T-cell (primary cell): ENCODE measurements at places on chromosomes 1 and 21. TPM values are rescaled to one million over a fixed set of nuclear protein-coding genes. Genes with fewer than 3 reads are reported as not detected.

DNA sequence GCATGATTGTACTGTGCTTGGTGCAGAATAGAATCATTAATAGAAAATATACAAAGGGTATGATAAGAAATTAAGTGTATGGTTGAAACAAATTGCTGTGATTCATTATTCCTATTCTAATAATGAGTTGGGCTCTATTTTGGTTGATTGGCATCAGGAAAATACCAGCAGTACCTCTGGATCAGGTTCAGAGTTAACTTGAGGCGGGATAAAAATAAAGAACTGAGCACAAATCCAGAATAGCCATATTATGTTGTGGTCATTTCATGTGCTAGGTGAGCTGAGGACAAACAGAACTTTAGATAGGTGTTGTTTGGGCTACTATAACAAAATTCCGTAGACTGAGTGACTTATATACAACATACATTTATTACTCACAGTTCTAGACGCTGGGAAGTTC is 60.7 kb upstream of the GCLM start:
- no peaks in the 10 kb centered on the region for H3K36me3 ChIP-seq
- no peaks in the 10 kb centered on the region for H3K4me1 ChIP-seq
- no peak for DNase-seq
- H3K27ac ChIP-seq: no peak overlapping the region
- no peak overlapping the region for H3K4me3 ChIP-seq

DNA sequence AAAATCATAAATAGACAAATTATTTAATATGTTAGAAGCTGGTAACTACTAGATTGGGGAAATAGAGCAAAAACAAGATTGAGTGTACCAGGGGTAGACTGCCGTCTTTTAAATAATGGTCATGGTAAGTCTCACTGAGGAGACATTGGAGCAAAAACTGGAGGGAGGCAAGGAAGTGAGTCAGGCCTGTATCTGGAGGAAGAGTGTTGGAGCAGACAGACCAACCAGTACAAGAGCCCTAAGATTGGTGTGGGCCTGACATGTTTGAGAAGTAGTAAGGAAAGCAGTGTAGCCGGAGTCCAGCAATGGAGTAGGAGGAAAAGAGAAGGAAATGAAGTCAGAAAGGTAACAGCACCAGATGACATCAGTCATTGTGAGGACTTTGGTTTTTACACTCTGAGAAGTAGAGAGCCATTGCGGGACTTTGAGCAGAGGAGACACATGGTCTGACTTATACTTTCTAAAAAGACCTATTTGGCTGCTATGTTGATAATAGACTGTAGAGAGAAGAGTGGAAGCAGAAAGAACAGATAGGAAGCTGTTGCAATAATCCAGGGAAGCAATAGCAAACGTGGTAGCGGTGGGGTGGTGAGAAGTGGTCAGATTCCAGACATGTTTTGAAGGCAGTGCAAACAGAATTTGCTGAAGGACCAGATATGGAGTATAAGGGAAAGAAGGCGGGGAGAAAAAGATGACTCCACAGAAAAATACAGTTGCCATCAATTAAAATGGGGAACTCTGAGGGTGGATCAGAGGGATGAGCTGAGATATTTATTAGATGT is 44.7 kb upstream of the GJA5 start:
- no peak overlapping the region for H3K4me3 ChIP-seq
- peaks cover 3% of the 10 kb centered on the region for H3K27me3 ChIP-seq
- DNase-seq: no peak
- no peaks in the 10 kb centered on the region for H3K4me1 ChIP-seq

- no peak overlapping the region for H3K27ac ChIP-seq
- no peak for DNase-seq
- peak overlapping the region; percentile 44 for H3K4me3 ChIP-seq
- no peaks in the 10 kb centered on the region for H3K36me3 ChIP-seq
- no peaks in the 10 kb centered on the region for H3K27me3 ChIP-seq
Observed at GRCh38 chr1:235502601-235503402, 1.4 kb downstream of the B3GALNT2 start.

GRCh38 chr1:157097692-157098091 is 1.9 kb downstream of the ETV3L start:
- DNase-seq: no peak
- no peaks in the 10 kb centered on the region for H3K27me3 ChIP-seq
- H3K27ac ChIP-seq: no peak overlapping the region
- no peak overlapping the region for H3K4me3 ChIP-seq
- no peaks in the 10 kb centered on the region for H3K4me1 ChIP-seq

ADORA1 gene
- not detected for total RNA-seq
